ENCODE measurements at places on chromosomes 1 and 21.
A peak's percentile ranks its signal among the peaks of the same experiment; 100 is the strongest.

GRCh38 chr1:40245686-40246085 is 2.1 kb upstream of the TMCO2 start:
- DNase-seq: no peak

DNA sequence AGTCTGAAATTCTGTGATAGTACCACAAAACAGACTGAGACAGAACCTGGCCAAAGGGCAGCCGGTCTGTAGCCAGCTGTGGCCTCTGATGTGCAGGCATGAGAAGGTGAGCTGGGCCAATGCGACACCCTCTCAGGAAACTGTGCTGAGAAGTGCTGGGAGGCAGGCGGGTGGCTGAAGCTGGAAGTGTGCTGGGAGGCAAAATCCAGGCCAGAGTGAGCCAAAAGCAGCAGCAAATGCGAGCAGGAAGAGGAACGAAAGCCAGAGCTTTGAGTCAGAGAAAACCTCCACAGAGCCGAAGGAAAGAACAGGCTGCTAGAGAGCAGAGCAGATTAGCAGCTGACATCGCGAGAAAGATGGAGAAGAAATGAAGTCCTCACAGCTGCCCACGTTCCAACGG is 10.2 kb upstream of the ATP13A2 start:
- no peak for DNase-seq

GRCh38 chr1:98296681-98297080 is 364.8 kb upstream of the SNX7 start:
- DNase-seq: no peak

GRCh38 chr1:205505791-205506190 is 1.3 kb downstream of the CDK18 start:
- no peak for DNase-seq

DNA sequence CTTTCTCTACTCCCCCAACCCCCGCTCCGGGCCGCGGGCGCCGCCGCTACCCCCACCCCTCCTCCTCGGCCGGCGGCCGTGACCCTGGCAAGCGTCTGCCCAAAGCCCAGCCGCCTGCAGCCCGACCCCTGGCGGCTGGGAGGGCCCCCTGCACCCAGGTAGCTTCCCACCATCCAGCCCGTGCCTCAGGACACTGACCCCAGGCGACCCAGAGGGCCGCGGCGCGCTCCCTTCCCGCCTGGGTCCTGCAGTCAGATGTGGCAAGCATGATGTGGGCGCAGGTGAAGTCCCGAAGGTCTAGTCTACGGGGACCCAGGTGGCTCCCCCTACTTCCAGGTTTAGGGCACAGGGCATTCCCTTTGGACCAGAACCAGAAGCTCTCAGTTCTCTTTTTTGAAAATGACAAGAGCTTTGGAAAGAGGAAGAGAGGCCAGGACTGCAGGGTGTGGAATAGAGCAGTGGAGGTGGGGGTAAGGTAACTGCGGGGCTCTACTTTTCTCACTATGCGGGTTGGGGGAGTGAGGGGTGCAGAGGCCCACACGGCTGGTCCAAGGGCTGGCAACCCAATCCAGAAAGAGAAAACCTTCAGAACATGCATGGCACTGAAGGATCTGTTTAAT is at the start of gene DENND4B:
DENND4B (minus strand) TSS at position 97 of the 620 bp plus-strand sequence. CDS start 2,344 bp downstream, outside the sequence.
- no peak for DNase-seq

- DNase-seq: no peak
These were observed 3.7 kb downstream of the PGBD5 start for GRCh38 chr1:230422221-230422981.

DNA sequence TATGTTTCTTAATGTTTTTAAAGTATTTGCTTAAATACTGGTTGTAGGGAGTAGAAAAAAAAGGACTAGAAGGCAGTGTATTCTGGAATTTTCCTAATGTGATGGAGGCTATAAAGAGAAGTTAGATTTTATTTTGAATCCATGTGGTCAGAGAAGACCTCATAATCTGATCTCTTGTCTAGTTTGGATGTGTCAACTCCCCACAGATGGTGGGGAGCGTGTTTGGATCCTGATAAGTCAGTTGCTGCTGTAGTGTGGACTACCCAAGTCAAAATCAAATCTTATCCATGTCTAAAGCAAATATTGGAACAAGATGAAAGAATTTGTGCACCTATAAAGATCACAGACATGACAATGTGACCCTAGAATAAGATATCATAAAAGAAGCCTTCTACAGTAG is 918.0 kb downstream of the LTN1 start:
- DNase-seq: no peak

DNA sequence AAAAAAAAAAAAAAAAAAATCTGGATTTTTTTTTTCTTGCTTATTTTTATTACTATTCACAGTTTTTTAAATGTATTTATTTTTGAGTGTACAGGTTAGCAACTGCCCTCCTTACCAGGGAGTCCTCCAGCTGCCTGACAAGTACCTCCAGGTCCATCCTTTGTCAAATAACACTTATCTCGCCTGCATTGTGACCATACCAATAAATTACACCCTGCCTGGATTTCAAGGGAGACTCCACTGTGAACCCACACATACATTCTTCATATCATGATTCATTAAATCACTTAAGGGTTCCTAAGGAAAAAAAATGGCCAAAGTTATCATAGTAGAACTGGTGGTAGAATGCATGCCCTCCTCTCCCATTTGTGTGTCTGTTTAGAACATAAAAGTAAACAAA is 38.4 kb downstream of the EEIG2 start:
- DNase-seq: no peak

GRCh38 chr1:17008208-17008855 is 3.4 kb downstream of the ATP13A2 start:
- DNase-seq: no peak

DNA sequence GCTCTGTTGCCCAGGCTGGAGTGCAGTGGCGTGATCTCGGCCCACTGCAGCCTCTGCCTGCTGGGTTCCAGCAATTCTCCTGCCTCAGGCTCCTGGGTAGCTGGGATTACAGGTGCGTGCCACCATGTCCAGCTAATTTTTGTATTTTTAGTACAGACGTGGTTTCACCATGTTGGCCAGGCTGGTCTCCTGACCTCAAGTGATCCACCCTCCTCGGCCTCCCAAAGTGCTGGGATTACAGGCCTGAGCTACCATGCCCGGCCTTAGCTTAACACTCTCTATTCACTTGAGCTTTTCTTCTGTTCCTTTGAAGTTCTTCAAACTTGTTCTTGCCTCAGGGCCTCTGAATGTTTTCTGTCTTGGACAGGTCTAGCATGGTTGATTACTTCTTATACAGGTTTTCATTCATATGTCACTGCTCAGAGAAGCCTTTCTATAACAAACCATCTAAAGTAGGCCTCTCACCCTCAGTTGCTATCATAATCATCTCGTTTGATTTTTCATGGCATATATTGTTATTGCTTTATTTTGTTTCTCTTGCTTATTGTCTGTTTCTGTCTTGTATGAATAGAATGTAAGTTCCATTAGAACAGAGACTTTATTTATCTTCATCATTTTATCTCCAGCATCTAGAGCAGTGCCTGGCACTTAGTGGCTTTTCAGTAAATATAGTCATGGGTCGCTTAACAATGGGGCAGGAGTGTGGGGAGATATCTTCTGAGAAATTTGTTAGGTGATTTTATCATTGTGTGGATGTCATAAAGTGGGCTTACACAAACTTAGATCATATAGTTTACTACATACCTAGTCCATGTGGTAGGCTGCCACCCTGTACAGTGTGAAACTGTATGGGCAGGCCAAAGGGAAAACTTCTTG is 12.1 kb downstream of the OSBPL9 start:
- DNase-seq: no peak

DNA sequence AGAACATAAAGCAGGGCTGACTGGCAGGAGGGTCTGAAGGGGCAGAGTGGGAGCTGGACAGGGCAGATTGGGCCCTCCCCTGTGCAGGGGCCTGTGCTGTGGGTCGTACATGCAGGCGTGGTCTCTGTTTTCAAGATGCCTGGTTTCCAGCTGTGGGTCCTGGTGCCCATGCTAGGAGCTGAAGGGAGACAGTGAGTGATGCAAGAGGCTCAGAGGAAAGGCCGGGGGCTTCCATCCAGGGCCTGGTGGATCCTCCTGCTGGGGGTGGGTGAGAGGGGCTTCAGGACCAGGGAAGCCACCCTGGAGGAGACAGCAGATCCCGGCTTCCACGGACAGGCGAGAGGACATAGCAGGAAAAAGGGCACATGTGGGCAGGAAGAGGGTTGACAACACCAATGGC is 349.0 kb upstream of the VAMP3 start:
- no peak for DNase-seq

DNA sequence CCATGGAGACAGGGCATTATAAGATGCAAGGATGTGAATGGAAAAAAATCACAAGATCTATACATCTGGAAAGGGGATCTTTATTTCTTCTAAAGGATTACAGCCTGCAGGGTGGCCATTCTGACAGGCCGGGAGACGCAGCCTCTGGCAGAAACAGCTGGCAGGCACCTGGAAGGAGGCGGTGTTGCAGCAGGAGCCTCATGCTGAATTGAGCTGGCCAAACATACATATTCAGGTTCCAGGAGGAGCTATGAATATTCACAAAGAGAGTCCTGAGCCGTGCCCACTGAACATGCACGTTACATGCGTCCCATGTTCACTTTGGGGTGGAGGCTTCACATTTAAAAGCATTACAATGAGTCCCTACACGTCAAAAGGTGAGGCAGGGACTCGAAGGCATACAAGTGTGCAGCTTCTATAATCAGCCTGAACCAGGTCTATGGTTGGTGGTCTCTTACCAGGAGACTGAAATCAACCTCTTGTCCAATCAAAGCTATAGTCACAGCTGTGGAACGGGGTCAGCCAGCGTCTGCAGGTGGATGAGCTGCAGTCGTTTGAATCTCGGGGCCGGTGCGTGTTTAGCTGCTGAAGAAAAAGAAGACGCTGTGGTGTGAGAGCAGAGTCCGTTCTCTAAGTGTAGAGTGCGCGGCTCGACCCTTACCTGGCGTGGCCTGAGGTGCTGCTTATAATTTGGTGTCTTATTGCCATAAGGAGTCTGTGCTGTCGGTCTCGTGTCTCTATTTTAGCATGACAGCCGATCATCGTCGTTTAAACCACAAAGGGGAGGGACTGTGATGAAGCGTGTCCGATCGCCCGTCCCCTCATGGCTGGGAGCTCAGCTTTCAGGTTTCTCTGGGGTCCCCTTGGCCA is 183.0 kb downstream of the ETS2 start:
- DNase-seq: no peak

- DNase-seq: no peak
These were observed 17.6 kb downstream of the INTS3 start for GRCh38 chr1:153745417-153745816.

DNA sequence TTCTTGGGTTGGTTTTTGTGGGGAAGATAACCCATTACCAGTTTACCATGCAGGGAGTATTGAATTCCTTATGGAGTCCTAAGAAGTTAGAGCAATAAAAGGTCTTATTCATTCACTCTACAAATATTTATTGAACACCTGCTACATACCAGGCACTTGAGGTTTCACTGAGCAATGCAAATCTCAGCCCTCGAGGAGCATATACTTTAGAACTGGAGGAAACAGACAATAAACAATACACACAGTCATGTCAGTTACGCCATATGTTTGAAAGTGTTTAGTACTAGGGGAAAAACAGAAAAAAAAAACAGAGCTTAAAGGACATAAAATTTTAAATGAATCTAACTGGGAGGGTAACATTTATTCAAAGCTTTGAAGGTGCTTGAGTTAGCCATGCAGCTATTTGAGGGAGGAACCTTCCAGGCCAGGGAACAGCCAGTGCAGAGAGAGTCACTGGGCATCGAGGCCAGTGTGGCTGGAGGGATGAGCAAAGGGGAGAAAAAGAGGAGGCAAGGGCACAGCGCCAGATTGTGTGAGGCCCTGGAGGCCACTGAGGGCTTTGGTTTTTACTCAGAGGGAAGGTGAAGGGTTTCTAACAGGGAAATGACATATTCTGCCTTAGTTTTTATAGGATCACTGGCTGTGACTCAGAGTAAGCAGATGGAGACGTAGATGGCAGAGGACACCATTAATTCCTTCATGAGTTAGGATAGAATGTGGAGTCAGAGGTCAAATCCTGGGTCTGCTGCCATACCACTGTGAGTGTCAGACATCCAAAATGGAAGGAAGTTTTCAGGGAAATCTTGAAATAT is 32.7 kb downstream of the C1orf21 start:
- no peak for DNase-seq

DNA sequence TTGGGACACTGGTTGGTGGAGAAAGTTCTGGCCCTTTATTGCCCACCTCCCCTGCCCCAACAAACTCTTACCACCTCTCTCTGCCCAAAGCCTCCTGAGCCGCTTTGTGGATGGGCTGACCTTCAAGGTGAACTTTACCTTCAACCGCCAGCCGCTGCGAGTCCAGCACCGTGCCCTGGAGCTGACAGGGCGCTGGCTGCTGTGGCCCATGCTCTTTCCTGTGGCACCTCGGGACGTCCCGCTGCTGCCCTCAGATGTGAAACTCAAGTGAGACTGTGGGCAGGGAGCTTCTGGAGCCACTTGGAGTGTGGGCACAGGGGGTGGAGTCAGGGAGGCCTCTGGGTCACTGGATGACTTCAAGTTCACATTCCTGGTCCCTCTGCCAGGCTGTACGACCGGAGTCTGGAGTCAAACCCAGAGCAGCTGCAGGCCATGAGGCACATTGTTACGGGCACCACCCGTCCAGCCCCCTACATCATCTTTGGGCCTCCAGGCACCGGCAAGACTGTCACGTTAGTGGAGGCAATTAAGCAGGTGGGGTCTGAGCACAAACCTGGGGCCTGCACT is 12.5 kb downstream of the RHOC start:
- DNase-seq: no peak

DNA sequence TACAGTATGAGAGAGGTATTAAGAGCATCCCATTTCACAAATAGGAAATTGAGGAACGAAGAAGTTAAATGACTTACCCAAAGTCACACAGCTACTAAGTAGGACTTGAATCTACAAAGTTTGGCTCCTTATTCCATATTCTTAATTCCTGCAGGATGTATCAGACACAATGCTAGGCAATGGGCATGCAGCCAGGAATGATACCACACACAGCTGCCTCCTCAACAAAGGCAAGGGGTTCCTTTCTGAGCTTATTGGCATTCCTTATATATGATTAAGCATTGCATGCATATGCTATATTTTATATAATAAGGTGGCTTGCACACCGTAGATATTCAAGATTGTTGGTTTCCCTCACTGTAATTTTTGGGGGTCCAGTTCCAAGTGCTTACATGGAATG is 34.2 kb upstream of the JUN start:
- DNase-seq: peak; percentile 32
